Naive thymus-derived CD8-positive, alpha-beta T cell (primary cell): ENCODE measurements at places on chromosomes 4 and X. TPM values are rescaled to one million over a fixed set of nuclear protein-coding genes. Genes with fewer than 3 reads are reported as not detected.
A peak's percentile ranks its signal among the peaks of the same experiment; 100 is the strongest.

PAGE5 gene
- not detected for total RNA-seq

AADAT gene
- total RNA-seq, result not detected

DNA sequence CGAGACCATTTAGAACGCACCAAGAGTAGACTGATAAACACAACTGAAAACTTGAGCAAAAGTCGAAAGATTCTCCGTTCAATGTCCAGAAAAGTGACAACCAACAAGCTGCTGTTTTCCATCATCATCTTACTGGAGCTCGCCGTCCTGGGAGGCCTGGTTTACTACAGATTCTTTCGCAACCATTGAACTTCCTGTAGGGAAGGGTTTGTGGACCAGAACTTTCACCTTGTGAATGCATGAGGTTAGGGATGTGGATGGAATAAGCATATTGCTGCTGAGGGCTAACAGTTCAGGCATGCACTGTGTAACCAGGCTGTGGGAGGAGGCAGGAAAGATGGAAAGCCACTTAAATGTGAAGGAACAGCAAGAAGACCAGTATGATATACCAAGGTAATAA, 20.9 kb upstream of the ING2 start:
- H3K27me3 ChIP-seq, result no peaks in the 10 kb centered on the region
- no peaks in the 10 kb centered on the region for H3K4me1 ChIP-seq
- no peak overlapping the region for H3K27ac ChIP-seq
- no peak for DNase-seq
- no peaks in the 10 kb centered on the region for H3K36me3 ChIP-seq

SMIM31 gene
- total RNA-seq, result not detected

PPEF1 gene
- 0.26 TPM for total RNA-seq

GRCh38 chrX:49177338-49177833, 5.7 kb downstream of the PLP2 start:
- peak overlapping the region; percentile 80 for H3K27ac ChIP-seq
- no peaks in the 10 kb centered on the region for H3K27me3 ChIP-seq
- no peak for DNase-seq
- H3K4me3 ChIP-seq, result no peak overlapping the region
- H3K36me3 ChIP-seq, result peaks cover 51% of the 10 kb centered on the region
- peaks cover 29% of the 10 kb centered on the region for H3K4me1 ChIP-seq

- H3K27me3 ChIP-seq, result no peaks in the 10 kb centered on the region
- no peak for DNase-seq
- H3K4me3 ChIP-seq, result no peak overlapping the region
- no peaks in the 10 kb centered on the region for H3K4me1 ChIP-seq
- no peak overlapping the region for H3K27ac ChIP-seq
These were observed 5.9 kb upstream of the EIF1AX start for GRCh38 chrX:20147561-20147960.

DNA sequence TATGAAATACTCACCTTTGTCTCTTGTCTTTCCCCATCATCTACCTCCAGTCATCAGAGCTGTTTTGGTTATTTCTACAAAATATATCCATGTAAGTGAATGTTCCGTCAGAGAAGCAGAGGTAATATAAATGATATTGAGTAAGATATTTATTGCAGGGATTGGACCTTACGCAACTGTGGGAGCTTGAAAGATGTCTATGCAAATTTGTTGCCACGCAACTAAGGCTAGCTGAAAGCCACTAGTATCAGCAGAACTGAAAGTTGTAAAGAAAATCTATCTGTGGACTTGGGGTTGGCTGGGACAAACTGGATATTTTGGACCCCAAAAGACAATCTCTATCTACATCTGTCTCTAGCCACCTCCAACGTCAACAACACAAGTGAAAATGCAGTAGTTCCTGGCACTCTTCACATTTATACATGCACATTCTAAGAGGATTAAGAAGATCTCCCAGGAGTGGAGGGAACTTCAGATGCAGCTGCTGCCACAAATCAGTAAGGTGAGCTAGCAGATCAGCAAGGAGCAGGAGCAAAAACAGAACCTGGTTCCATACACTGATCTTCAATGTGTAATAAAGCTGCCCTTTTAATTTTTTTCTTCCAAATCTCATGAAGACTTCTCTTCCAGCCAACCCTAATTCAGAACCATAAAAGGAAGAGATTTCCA, 8.5 kb upstream of the CCSER1 start:
- no peak overlapping the region for H3K4me3 ChIP-seq
- no peak overlapping the region for H3K27ac ChIP-seq
- H3K27me3 ChIP-seq, result peaks cover 1% of the 10 kb centered on the region
- H3K36me3 ChIP-seq, result no peaks in the 10 kb centered on the region
- H3K4me1 ChIP-seq, result no peaks in the 10 kb centered on the region

DNA sequence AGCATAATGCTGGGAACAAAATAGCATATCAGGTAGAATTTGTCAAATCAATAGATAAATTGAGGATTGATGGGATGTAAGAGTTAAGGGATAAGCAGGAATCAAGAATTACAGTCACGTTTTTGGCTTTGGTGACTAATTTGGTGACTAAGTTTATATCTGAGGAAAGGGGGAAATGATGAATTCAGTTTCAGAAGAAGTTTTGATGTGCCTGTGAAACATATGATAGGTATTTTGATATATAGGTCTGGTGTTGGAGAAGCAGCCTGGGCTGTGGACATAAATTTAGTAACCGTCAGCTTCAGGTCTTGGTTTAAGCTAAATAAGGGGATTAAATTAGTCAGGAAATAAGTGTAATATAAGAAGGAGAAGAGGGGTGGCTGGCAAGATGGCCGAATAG, 79.0 kb upstream of the EDA2R start:
- H3K27me3 ChIP-seq, result peaks cover 12% of the 10 kb centered on the region
- no peaks in the 10 kb centered on the region for H3K36me3 ChIP-seq
- no peak overlapping the region for H3K4me3 ChIP-seq
- no peak for DNase-seq
- H3K4me1 ChIP-seq, result no peaks in the 10 kb centered on the region
- no peak overlapping the region for H3K27ac ChIP-seq

- no peaks in the 10 kb centered on the region for H3K4me1 ChIP-seq
- no peak overlapping the region for H3K27ac ChIP-seq
- no peak for DNase-seq
- H3K4me3 ChIP-seq, result no peak overlapping the region
- peaks cover 37% of the 10 kb centered on the region for H3K27me3 ChIP-seq
These were observed 56.3 kb upstream of the SHOX start for GRCh38 chrX:574251-574650.

- DNase-seq, result no peak
- no peak overlapping the region for H3K27ac ChIP-seq
- H3K36me3 ChIP-seq, result no peaks in the 10 kb centered on the region
- H3K27me3 ChIP-seq, result no peaks in the 10 kb centered on the region
- H3K4me3 ChIP-seq, result no peak overlapping the region
These were observed 75.1 kb upstream of the DDX3X start for GRCh38 chrX:41258871-41259270.

DNA sequence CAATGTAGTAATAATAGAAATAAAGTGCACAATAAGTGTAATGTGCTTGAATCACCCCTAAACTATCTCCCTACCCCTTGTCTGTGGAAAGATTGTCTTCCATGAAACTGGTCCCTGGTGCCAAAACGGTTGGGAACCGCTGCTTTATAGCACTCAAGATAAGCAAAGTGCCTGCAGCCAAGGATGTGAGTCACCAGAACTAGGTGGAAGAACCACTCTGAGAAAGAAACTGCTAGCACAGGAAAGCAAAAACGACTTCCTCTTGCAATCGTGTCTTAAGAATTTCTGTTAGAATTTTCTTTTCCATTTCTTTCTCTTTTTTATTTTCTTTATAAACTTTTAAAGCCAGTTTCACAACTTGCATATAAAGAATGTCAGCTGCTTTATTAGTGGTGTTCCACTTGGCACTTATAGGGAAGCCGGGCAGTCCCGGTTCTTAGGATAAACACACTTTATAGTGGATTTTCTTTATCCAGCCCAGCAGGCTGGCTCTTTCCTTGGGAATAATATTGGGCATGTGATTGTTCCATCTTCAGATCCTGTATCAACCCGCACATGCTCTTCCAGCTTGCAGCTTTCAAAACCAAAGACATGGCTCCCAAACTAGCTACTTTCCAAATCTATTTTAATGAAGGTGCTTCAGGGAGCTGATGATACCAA, 32.3 kb upstream of the CXCL8 start:
- no peak overlapping the region for H3K4me3 ChIP-seq
- no peaks in the 10 kb centered on the region for H3K4me1 ChIP-seq
- no peak overlapping the region for H3K27ac ChIP-seq
- H3K36me3 ChIP-seq, result no peaks in the 10 kb centered on the region

- H3K27ac ChIP-seq, result no peak overlapping the region
- peaks cover 11% of the 10 kb centered on the region for H3K27me3 ChIP-seq
- no peak overlapping the region for H3K4me3 ChIP-seq
These were observed 379.7 kb downstream of the SPRY1 start for GRCh38 chr4:123776267-123776666.

HERC6 gene
- total RNA-seq, result 35.5 TPM

GRCh38 chr4:47383829-47384427, 79.6 kb downstream of the COMMD8 start:
- no peaks in the 10 kb centered on the region for H3K4me1 ChIP-seq
- DNase-seq, result peak; percentile 33
- H3K4me3 ChIP-seq, result no peak overlapping the region
- H3K27ac ChIP-seq, result no peak overlapping the region
- H3K27me3 ChIP-seq, result peaks cover 31% of the 10 kb centered on the region

IL21 gene
- total RNA-seq, result not detected

DNA sequence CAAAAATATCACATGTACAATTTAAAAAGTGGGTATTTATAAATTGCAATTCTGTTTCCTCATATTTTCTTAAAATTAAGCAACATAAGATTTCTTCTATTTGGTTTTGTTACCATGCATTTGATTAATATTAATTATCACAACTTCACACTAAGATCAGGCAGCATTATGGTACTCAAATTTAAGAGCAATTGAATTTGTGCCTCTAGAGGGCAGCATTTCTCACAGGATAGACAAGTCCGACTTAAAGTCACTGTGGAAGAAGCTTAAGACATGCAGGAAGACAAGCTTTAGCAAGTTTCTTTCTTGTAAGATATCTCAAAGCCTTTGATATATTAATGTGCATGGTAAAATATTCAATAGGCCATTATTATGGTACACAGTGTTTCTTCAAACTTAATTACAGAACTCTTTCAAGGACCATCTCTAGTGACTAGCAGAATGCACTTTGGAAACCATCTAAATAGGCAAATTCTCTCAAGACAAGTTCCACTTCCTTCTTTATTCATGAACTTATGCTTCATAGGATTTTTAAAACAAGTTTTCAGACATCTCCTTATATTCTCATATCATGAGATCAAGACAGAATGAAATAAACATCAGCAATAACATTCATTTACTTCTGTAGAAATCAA, 35.0 kb downstream of the FBXW7 start:
- no peak overlapping the region for H3K27ac ChIP-seq
- H3K4me3 ChIP-seq, result no peak overlapping the region
- H3K4me1 ChIP-seq, result peaks cover 40% of the 10 kb centered on the region

DNA sequence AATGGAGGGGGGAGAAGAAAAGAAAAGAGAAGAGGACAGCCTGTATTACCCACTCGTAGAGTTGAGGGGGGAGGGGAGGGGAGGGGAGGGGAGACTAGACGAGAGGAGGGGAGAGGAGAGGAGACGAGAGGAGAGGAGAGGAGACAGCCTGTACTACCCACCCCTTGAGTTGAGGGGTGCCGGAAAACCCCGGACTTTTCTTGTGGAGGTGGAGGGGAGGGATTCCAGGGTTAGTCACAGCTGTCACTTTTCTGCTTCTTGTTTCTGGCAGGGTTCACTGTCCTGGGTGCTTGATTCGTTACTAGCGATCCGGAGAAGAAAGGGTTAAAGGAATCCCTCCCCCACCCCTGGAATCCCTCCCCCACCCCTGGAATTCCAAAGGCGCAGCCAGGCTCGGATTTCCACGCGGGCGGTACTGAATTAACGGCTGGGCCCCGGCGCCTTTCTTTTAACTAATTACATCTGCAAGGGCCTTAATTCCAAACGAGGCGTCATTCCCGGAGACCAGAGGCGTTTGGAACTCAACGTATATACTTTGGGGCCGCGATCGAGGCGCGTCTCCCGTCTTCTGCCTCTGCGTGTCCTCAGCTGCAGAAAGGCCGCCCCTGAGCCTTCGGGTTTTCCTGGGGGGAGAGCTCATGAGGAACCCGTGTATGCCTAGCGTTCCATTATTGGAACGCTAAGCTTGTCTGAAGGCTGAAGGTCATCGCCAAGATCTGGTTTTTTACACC, 20.1 kb upstream of the CSF2RA start:
- H3K27me3 ChIP-seq, result peaks cover 5% of the 10 kb centered on the region
- peak overlapping the region; percentile 89 for H3K27ac ChIP-seq
- H3K4me3 ChIP-seq, result no peak overlapping the region

TMPRSS11B gene
- not detected for total RNA-seq

DNA sequence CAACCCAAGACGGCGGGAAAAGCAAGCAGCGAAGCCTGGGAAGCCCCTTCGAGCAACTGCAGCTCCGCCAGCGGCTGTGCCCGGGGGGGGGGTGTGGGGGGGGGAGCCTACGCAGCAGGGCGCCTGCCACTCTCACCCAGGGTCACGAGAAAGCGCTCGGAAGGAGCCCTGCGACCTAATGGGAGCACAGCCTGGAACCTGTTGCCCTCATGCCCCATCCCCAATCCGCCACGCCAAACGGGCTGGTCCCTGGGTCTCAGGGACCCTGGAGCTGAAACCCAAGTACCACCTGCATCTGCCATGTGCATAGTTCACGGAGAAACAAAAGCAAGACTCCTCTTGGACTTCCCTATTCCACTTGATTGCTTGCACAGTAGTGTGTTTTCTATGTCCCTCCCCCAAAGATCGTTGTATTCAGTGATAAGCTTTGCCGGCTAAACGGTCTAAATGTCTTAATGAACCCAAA, 359 bp upstream of the GAB3 start:
- DNase-seq, result no peak
- H3K27ac ChIP-seq, result peak overlapping the region; percentile 85
- peak overlapping the region; percentile 79 for H3K4me3 ChIP-seq
- H3K27me3 ChIP-seq, result no peaks in the 10 kb centered on the region
- peaks cover under 1% of the 10 kb centered on the region for H3K36me3 ChIP-seq
- H3K4me1 ChIP-seq, result peaks cover 8% of the 10 kb centered on the region

- no peak for DNase-seq
- no peaks in the 10 kb centered on the region for H3K27me3 ChIP-seq
- no peak overlapping the region for H3K27ac ChIP-seq
These were observed 60.4 kb downstream of the FNIP2 start for GRCh38 chr4:158829254-158829653.

GRCh38 chr4:25065431-25065858, 34.7 kb upstream of the LGI2 start:
- peaks cover 17% of the 10 kb centered on the region for H3K27me3 ChIP-seq
- H3K27ac ChIP-seq, result no peak overlapping the region
- DNase-seq, result no peak
- H3K4me3 ChIP-seq, result no peak overlapping the region

NSDHL gene
- total RNA-seq, result 7.6 TPM

DNA sequence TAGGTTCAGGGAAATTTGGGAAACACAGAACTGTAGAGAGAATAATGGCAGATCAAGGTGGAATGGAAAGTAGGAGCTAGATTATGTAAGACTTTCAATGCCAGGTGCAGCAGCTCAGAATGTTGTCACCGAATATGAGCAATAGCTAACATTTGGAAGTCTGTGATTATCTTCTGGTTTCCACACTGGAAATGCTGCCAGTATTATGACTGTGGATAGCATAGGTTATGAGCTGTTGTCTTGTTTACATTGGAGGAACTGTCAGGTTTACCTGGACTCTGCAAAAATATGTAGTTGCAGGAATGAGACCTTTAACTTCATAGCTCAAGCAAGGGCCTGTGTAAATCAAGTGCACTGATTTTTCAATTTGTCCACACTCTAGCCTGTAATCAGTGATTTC, 26.0 kb upstream of the TAF9B start:
- H3K27me3 ChIP-seq, result no peaks in the 10 kb centered on the region
- DNase-seq, result no peak
- H3K27ac ChIP-seq, result no peak overlapping the region

LRCH2 gene
- total RNA-seq, result not detected

- no peak for DNase-seq
- H3K27me3 ChIP-seq, result no peaks in the 10 kb centered on the region
- no peaks in the 10 kb centered on the region for H3K36me3 ChIP-seq
- H3K4me1 ChIP-seq, result no peaks in the 10 kb centered on the region
- H3K27ac ChIP-seq, result peak overlapping the region; percentile 69
- no peak overlapping the region for H3K4me3 ChIP-seq
These were observed 535.2 kb upstream of the FAT1 start for GRCh38 chr4:187258651-187259401.

DIAPH2 gene
- total RNA-seq, result 6.1 TPM
